ENCODE measurements at places on chromosomes 13 and 19. TPM values are rescaled to one million over a fixed set of nuclear protein-coding genes. Genes with fewer than 3 reads are reported as not detected.

GRCh38 chr13:46352805-46353204, 34.2 kb downstream of the RUBCNL start:
- DNase-seq: no peak

Gene ZNF527
- 5.6 TPM for total RNA-seq

Gene RETN
- total RNA-seq: not detected

Gene TOMM40
- 57.9 TPM for total RNA-seq

- DNase-seq: peak; percentile 60
Observed at GRCh38 chr19:11096210-11096841, 7.1 kb downstream of the LDLR start.

DNA sequence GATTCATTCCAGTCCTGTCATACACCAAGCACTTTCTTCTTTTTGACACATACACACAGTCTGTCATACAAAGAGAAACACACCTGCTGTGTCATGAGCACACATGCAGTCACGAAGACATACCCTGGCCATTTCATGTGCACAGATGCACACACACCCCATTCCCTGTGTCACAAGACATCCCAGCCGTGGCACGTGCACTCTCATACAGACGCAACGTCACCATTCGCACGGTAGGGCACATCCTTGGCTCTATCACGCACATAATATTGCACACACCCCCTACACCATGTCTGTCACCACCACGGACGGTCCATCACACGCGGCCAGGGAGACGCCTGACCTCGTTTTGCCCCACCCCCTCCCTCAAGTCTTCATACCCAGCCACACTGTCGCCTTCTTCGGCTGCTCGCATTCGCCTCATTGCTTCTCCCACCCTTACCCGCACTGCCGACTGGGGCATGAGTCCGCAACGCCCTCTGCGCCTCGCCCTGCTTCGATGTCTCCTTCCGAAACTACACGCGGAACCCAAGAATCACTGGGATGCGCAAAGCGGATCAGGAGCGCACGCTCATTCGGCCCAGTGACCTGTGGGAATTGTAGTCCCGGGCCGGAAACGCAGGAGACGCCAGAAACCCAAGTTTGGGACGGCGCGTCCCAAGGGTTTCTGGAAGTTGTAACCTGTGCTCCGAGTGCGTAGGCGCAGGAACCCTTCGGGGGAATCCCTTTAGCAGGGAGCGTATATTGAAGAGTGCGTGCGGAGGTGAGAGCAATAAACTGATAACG, 6.8 kb upstream of the ZNF283 start:
- DNase-seq: peak; percentile 40

Gene CEACAM3
- total RNA-seq: not detected

DNA sequence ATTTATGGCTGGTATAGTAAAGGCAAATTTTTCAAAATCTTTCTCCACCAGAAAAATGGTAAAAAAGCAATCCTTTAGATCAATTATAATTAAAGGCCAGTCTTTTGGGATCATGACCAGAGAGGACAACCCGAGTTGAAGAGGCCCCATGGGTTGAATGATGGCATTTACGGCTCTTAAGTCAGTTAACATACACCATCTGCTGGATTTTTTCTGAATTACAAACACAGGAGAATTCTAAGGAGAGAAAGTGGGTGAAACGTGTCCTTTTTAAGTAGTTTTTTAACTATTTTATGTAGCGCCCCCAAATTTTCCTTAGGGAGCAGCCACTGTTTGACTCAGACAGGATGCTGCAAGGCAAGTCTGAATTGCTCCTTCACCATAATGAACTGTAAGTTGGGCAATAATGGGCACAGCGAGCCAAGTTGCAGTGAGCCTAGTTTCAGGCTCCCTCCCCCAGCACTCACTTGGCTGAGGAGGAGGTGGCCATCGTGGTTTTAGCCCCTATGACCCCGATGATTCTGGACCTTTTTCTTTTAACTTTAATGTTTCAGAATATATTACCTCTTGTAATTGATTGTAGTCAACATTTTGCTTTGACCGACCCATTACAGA, 13.6 kb upstream of the ZNF611 start:
- DNase-seq: peak; percentile 69

- DNase-seq: no peak
Observed at GRCh38 chr13:32645854-32646253, 59.6 kb downstream of the PDS5B start.

- no peak for DNase-seq
Observed at GRCh38 chr19:4719499-4719866, 4.2 kb downstream of the DPP9 start.

DNA sequence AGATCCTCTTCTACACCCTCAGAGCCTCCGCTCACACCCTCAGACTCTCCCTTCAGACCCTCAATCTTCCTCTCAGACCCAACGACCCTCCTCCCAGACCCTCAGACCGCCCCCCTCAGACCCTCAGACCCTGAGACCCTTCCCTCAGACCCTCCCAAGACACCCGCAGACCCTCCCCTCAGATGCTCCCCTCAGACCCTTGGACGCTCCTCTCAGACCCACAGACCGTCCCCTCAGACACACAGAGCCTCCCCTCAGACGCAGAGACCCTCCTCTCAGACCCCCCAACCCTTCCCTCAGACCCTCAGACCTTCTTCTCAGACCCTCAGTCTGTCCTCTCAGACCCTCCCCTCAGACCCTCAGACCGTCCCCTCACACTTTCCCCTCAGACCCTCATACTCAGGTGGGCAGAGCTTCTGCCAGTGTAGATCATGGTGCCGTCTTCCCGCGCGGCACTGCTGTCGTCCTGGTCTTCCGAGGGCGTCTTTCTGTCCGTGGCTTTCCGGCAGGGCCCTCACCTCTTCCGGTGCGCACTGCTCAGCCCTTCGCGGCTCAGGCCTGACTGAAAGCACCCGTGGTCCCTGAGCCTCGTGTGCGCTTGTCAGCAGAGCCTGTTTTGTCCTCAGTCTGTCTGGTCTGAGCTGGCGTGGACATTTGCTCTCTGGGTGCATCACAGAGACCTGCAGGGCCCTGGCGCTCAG, 18.9 kb upstream of the TFDP1 start:
- DNase-seq: no peak

DNA sequence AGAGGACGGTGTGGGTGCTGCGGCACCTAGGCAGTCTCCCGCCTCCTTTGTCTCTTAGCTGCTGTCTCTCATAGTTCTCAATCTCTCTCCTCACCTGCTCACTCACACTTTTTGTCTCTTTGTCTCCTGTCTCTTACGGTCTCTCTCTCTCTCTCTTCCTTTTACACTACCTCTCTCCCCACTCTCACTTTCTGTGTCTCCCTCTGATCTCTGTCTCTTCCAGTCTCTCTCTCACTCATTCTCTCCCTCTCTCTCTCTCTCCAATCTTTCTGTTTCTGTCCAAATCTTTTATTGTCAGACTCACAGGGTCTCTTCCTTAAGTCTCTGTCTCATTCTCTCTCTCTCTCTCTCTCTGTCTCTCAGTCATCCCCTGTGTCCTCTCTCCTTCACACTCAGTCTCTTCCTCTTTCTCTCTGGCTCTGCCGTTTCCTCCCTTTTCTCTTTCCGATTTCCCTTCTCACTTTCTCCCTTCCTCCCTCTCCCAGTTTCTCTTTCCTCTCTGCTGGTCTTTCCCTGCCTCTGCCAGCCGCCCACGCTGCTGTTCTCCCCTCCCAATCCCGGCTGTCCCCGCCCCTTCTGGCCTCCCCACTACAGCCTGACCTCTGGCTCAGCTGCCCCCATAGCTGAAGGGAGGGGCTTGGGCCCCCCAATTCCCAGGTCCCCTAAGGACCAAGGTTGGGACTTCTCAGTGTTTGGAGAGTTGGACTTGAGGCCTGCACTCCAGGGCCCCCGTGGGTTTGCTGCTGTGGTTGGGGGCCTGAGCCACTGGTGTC, at the start of gene PLEKHA4:
TSS of gene PLEKHA4 (minus strand) at position 504 of the 773 bp plus-strand sequence. CDS start 997 bp downstream, outside the sequence.
- peak; percentile 51 for DNase-seq

- no peak for DNase-seq
Observed at GRCh38 chr13:77519808-77520207, 15.7 kb upstream of the SCEL start.

GRCh38 chr19:13629687-13630357, 123.5 kb upstream of the CACNA1A start:
- DNase-seq: peak; percentile 32

DNA sequence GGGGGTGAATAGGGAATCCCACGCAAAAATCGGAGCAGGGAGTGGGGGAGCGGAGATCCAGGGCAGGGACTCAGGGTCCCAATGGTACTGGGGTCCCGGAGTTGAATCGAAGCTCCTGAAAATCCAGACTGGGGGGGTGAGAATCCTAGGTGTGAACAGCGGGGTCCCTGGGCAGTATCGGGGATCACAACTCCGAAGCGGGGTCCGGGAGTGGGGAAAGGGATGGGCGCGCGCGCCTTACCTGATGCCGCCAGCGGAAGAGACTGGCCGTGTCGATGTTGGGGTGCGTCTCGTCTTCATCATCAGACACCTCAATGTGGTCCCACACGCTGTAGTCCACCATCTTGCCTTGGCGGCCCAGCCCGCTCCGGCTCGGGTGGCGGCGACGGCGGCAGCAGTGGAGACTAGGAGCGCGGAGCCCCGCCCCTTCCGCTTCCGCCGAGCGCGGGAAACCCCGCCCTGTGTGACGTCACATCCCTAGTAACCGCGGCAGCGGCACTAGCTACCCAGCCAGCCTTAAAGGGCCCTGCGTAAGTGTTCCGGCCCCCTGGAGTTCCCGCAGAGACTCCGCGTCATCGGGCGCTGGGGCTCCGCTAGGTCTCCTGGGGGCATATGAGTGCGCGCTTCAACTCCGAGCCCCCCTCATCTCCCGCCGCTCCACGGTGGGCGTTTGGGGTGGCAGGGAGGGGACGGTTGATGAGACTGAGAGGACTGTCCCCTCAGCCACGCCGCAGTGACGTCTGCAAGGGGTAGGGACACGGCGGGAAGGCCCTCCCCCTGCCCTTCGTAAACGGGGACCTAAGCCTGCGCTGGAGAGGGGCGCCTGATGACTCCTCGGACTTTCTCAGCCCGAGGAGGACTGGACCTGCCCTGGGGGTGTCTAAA, at the start of gene CDC37:
TSS of gene CDC37 (minus strand) at position 406 of the 885 bp plus-strand sequence. CDS start at position 343, 63 bp downstream.
- peak; percentile 97 for DNase-seq

DNA sequence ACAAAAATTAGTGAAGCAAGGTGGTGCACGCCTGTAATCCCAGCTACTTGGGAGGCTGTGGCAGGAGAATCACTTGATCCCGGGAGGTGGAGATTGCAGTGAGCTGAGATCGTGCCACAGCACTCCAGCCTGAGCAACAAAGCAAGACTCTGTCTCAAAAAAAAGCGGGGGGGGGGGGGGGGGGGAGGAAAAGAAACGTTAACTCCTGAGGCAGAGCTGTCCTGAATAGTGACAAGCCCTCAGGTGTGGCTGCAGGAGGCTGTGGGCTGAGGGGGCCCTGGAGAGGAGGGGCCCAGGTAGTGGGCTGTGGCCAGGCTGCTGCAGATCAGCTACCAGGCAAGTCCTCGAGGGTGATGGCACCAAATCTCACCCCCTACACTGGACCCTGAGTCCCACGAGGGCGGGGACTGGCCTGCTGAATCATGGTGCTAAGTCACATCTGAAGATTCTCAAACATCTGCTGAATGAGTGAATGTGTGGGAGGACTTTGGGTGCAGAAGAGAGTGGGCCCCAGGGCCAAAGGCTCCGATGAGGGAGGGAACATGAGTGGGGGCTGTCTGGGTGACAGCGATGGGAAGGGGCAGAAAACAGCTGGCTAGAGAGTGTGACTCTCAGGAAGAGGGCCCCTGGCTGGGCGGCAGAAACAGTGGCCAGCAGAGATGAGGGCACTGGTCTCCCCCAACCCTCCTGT, 24.6 kb upstream of the ATP1A3 start:
- no peak for DNase-seq

Gene SHANK1
- 7.4 TPM for total RNA-seq

DNA sequence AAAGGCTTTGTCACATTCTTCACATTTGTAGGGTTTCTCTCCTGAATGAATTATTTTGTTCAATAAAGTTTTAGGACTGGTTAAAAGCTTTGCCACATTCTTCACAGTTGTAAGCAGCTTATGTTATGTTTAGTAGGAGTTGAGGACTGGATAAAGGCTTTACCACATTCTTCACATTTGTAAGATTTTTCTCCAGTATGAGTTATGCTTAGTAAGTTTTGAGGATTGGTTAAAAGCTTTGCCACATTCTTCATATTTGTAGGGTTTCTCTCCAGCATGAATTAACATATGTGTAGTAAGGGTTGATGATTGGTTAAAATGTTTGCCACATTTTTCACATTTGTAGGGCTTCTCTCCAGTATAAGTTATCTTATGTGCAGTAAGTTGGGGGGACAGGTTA, 79.9 kb downstream of the ZNF431 start:
- DNase-seq: no peak

DNA sequence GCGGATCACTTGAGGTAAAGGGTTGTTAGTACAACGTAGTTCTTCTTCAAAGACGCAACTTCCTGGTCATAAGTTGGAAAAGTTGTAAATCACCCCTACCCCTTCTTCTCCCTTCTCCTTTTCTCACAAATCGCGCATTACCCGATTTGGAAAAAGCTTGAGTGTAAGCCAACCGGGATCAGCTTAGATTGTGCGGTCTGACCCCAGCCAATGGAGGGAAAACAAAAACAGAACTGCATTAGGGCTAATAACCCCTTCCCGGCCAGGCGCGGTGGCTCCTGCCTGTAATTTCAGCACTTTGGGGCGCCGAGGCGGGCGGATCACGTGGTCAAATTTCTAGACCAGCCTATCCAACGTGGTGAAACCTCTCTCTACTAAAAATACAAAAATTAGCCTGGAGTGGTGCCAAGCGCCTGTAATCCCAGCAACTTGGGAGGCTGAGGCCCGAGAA, 806 bp downstream of the ZNF90 start:
- DNase-seq: peak; percentile 80

Gene TMEM38A
- total RNA-seq: 2.2 TPM

DNA sequence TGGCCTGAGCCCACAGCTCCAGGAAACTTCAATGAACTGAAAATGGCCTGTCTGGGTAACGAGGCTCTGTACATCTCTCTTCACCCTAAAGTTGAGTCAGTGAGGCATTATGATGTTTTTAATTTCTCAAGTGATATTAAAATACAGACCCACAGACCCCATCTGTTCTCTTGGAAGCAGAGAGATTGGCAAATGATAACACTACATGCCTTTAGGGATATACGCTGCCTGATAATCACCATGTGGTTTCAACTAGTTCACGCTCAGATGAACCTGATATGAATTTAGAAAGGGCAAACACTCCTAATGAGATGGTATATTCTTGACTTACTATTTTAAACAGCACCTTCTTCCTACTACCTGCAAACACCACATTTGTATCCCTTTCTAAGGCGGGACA, 127.5 kb downstream of the RFC3 start:
- DNase-seq: no peak

Gene PNMA8A
- total RNA-seq: 0.97 TPM

- DNase-seq: peak; percentile 38
Observed at GRCh38 chr13:46289260-46289955, 77.7 kb downstream of the LRRC63 start.

GRCh38 chr13:112761701-112762689, 72.2 kb downstream of the ATP11A start:
- DNase-seq: peak; percentile 91

Gene DNAAF3
- under 0.01 TPM for total RNA-seq

Gene FCAR
- not detected for total RNA-seq

- no peak for DNase-seq
Observed at GRCh38 chr19:1823539-1824251, 11.6 kb upstream of the ATP8B3 start.

Gene RNF113B
- not detected for total RNA-seq

Gene ACER1
- not detected for total RNA-seq

GRCh38 chr13:113836768-113837559, 26.9 kb downstream of the GAS6 start:
- DNase-seq: peak; percentile 98

- no peak for DNase-seq
Observed at GRCh38 chr13:92572190-92572589, 654.4 kb upstream of the GPC6 start.
